CD4-positive, alpha-beta memory T cell (primary cell): ENCODE measurements at places on chromosomes 1 and 21.
A peak's percentile ranks its signal among the peaks of the same experiment; 100 is the strongest.

- DNase-seq: no peak
These were observed 405.0 kb downstream of the MATN1 start for GRCh38 chr1:30318413-30318812.

DNA sequence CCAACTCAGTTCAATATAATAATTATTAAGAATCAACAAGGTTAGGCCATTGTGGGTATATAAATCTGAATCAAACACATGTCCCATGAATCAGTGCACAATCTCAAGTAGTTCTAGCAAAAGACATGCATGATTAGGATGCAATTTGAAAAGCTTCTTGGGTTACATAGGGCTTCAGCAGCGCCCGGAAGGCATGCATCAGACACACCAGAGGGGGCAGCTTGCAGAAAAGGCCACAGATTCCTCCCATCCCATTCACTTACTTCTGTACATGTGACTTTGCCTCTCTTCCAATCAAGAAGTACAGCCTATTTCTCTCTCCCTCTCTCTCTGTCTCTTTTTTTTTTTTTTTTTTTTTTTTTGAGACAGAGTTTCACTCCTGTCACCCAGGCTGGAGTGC is 91.8 kb downstream of the KCNN3 start:
- DNase-seq: no peak

DNA sequence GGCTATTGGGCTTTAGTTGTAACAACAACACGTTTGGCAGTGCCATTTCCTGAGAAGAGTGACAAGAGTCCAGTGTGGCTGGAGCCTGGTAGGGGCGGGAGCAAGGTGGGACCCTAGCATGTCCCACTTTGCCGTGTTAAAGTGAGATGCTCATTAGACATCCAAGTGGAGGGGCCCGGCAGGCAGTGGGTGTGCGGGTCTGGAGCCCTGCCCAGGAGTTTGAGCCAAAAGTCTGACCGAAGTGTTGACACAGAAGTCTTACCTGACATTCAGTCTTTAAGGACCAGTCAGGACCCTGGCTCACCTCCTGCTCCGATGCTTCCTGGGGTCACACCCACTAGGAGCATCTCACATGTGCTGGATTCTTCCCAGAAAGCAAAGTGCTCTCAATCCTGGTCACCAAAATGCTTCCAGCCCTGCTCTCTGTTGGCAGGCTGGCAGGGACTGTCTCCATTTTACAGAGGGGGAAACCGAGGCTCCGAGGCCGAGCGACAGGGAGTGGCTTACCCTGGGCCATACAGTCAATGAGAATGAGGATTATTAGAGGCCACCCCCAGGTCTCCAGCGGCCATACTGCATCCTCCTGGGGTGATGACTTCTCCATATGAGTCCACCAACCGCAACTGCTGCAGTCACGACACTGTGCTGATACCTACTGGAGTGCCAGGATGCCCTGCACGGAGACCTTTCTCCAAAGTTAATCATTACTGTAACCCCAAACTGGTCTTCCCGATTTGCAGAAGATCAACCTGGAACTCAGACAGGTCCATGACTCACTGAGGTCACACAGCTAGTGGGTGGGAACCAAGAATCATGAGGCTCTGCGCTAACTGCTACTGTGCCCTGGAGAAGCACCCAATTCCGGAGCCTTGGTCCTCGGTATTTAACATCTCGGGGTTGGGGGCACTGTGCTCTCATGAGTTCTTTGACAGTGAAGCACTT is 112.7 kb downstream of the PRDM2 start:
- DNase-seq: no peak

- DNase-seq: peak; percentile 60
These were observed 25.8 kb downstream of the PRDM2 start for GRCh38 chr1:13725714-13726175.

DNA sequence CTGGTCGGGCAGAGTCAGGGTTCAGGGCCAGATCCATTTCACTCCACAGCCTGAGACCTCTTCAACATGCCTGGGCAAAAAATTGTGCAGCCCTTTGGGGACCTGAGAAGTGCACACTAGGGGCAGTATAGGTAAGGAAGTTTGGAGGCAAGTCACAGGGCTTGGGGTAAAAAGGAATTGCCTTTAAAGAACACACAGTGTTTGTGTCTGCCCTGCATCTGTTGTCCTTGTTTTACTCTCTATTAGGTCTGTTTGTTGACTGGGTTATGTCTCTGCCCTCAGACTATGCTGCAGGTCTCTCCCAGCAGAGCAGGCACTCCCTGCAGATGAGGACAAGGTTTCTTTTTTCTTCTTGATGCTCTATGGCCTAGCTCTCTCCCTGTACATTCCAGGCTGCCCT is 22.0 kb downstream of the LDLRAD2 start:
- DNase-seq: no peak

DNA sequence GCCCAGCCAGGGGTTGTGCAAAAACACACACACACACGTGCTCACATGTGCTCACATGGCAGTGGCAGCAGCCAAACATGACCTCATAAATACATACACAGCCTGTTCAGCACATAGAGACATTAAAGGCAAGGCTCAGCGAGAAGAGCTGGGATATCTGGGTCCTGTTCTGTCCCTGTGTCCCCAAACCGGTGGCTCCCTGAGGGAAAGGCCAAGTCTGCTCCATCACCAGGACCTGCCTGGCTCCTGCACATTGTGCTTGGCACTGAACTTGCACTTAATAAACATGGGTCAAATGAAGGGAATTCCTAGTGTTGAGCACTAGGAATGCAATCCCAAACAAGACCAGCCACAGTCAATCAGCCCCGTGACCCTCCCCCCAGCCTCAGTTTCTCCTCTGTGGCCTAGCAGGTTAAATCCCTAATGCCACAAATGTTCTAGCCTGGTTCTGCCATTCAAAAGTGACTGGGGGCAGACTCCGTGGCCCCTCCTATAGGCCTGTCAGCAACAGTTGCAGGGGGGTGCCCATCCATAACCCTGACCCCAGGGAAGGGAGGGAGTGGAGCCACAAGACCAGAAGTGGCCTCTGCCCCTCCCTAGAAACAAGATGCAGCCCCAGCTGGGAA is 160.9 kb upstream of the VAMP3 start:
- DNase-seq: no peak

- no peak for DNase-seq
These were observed 133.1 kb upstream of the KIAA1614 start for GRCh38 chr1:180779584-180779983.

- no peak for DNase-seq
These were observed 4.7 kb downstream of the KRTAP10-8 start for GRCh38 chr21:44616591-44616926.

- no peak for DNase-seq
These were observed 2.6 kb upstream of the TMEM240 start for GRCh38 chr1:1542766-1543705.

DNA sequence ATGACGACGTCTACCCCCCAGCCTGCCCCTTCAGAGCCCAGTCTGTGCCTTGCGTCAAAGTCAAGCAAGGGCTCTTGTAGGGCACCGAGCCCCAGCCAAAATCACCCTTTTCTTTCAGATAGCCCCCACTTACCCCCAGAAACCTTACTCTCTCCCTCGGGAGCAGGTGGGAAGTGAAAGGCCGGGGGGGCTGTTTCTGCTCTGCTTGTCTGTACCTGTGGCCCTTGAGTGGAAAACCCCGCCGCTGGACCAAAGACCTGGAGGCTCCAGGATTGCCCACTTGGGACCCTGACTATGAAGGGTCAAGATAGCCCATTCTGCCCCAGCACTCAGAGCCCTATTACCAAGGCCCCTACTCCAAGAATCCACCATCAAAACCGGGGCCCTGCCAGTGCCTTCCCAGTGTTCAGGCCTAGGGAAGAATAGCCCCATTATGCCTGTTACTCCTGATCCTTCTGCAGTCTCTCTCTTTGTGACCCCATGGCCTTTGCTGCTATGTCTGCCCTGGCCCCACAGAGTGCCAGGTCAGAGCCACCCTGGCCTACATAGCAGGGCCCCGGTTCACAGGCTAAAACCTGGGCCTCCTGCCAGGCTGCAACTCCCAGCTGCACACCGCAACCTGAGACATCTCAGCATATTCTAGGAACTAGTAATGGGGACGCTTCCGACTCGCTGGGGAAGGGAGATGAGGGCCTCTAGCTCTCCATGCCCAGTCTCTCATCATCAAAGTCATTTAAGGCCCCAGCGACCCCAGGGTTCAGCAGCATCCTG is 22.2 kb upstream of the HPDL start:
- DNase-seq: no peak

GRCh38 chr1:111988743-111989453 is 570 bp downstream of the KCND3 start:
- no peak for DNase-seq

- peak; percentile 47 for DNase-seq
These were observed 765 bp upstream of the VPS45 start for GRCh38 chr1:150066838-150067183.

DNA sequence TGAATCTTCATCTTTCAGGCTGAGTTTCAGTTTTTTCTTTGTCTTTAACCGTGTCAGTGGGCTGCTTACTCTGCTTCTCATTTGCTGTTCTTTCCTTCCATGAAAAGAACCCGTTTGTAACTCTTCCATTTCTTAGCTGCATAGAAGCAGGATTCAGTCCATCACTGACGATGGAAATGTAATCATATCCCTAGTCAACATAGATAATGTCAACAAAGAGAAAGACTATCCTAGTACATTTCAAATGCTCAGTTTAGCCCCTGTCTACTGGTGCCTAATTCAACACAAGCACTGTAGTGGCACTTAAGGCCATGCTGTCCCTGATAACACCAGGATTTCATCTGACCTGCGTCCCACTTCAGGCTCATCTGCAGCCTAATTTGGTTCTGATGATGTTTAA is 376 bp downstream of the GBP1 start:
- no peak for DNase-seq

GRCh38 chr21:39715804-39716397 is 29.1 kb upstream of the IGSF5 start:
- DNase-seq: no peak

DNA sequence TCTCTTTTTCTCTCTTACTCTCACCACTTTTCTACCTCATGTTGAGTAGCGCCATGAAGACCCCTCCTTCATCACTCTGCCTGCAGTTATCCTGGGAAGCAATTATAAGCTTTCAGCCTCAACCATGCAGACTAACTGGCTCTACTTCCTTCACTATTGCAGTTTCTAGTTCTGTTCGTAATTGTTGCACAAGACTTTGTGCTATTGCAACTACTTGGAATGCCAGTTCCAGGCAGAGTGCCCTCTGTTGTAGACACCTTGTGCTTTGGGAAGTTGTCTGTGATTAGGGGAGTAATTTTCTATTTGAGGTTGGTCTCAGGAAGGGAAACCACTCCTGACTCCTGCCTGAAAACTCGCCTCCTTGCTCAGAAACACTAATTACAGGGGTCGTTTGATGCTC is 19.4 kb downstream of the PGM1 start:
- no peak for DNase-seq

DNA sequence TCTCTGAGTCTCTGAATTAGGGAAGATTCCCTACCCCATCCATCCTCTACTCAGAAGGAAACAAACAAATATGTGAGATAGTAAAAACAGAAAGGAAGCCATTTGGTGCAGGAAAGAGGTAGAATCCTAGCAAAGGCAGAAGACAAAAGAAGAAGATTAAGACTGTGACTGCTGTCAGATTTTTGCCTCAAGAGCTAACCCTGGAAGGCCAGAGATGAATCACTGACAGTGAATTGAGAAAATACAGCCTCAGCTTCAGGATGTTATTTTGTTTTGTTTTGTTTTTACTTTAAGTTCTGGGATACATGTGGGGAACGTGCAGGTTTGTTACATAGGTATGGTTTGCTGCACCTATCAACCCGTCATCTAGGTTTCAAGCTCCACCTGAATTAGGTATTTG is 31.7 kb downstream of the DSTYK start:
- DNase-seq: no peak

GRCh38 chr1:163248064-163248463 is 45.3 kb upstream of the RGS5 start:
- DNase-seq: no peak

GRCh38 chr1:225462714-225463574 is 35.1 kb upstream of the LBR start:
- no peak for DNase-seq

- DNase-seq: peak; percentile 78
These were observed 29.3 kb downstream of the KRTAP10-1 start for GRCh38 chr21:44510508-44511218.

DNA sequence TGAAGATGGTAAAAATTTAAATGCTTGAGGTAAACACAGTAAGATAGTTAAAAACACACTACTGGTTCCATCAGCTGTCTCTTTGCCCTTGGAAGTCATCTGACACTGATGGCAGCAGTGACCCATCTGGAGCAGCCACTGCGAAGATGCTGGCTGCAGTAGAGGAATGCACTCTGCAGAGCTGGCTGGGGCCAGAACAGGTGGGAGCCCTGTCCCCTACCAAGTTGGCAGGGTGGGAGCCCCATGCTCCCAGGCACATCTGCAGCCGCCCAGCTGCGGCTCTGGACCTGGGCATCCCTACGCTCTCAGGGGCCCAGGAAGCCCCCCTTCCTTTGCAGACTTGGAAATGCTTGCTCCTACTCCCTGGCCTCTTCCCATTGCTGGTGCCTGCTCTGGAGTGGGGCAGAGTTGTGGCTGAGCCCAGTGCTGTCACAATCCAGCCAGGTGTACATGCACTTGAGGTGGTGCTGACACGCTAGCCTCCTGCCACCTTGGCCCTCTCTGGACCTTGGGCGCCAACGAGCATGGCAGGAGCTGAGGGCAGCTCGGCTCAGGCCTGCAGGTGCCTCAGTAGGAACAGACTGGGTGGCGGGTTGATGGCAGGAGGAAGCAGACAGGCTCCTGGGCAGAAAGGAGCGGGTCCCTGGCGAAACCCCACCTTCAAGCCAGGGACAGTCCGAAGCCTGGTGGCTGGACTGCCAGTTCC is 227.0 kb downstream of the FGGY start:
- no peak for DNase-seq

GRCh38 chr21:17752171-17752570 is 67.0 kb downstream of the C21orf91 start:
- no peak for DNase-seq

- DNase-seq: no peak
These were observed 57.5 kb downstream of the TYW3 start for GRCh38 chr1:74790453-74790852.

- no peak for DNase-seq
These were observed 5.1 kb upstream of the BRDT start for GRCh38 chr1:91944087-91944486.

GRCh38 chr1:3524556-3525203 is 70.2 kb downstream of the ARHGEF16 start:
- no peak for DNase-seq

GRCh38 chr1:163580926-163581325 is 259.2 kb downstream of the NUF2 start:
- DNase-seq: no peak

DNA sequence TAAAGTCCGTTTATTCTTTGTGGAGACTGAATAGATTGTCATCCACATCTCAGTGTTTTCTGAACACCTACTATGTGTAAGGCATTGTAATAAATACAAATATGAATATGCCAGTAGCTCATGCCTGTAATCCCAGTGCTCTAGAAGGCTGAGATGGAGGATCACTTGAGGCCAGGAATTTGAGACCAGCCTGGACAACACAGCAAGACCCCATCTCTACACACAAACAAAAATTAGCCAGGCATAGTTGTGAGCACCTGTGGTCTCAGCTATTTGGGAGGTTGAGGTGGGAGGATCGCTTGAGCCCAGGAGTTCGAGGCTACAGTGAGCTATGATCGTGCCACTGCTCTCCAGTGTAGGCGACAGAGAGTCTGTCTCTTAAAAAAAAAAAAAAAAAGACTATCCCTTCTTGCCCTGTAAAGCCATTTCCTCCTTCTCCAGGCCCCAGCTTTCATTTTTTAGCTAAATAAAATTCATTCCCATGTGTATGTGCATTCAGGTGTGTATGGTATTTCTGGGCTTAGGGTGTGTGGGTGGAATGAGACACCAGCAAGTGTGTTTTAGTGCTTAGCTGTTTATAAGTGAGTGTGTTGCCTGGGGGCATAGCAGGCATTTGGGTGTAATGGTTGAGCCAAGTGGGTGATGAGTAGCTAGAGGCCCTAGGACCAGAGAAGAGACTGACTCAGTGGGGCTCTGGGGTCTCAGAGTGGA is 7.8 kb downstream of the CELSR2 start:
- DNase-seq: no peak
